Erythroblast (primary cell): ENCODE measurements at places on chromosomes 13 and 19.

GRCh38 chr13:71516521-71516920, 350.5 kb downstream of the DACH1 start:
- no peak for DNase-seq

DNA sequence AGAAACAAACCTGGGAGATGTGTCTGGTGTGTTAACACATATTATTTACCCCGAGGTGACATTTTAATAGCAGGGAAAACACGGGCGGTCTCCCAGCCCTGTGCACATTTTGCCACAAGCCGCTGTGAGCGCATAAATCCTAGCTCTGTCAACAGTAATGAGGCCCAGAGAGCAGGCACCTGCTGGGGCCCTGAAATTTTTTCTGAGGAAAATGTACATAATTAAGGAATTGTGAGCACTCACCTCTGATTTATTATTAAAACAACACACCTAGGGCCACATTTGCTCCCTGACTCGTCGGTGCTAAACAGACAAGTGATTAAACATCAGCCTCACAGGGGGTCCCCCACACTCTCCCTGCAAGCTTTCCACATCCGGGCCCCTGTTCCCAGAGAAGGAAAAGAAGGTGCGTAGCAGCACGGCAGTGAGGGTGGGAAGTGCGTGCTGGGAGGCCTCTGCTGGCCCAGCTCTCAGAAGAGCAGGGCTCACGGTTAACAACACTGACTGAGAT, 616.3 kb downstream of the UQCRFS1 start:
- DNase-seq, result no peak

DNA sequence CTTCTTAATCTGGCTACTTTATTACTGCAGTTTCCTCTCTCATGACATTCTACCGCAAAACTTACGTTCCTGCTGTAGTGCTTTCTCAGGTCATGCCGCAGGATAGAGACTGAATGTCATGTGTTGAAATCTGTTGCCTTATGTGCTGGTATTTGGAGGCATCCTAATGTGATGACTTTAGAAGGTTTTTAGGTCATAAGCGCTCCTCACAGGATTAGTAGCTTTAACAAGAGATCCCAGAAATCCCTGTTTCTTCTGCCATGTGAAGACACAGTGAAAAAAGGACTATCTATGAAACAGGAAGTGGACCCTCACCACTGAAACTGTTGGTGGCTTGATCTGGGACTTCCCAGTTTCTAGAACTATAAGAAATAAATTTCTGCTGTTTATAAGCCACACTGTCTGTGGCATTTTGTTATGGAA, 209.3 kb downstream of the LACC1 start:
- no peak for DNase-seq

- DNase-seq, result no peak
Observed at GRCh38 chr13:34358811-34359513, 541.0 kb downstream of the RFC3 start.

DNA sequence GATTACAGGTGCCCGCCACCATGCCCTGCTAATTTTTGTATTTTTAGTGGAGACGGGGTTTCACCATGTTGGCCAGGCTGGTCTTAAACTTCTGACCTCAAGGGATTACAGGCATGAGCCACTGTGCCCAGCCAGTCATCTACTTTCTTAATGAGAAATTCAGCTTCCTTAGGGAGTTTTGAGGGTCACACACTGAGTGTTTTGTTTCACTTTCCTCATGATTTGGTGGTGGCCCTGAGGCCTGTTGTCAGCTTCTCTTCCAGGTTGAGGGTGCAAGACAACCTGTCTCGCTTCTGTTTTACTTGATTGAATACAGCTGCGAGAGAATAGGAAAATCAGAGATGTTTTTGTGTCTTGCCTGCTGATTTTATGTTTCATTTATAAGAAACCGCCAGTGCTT, 9.9 kb downstream of the FRY start:
- no peak for DNase-seq

DNA sequence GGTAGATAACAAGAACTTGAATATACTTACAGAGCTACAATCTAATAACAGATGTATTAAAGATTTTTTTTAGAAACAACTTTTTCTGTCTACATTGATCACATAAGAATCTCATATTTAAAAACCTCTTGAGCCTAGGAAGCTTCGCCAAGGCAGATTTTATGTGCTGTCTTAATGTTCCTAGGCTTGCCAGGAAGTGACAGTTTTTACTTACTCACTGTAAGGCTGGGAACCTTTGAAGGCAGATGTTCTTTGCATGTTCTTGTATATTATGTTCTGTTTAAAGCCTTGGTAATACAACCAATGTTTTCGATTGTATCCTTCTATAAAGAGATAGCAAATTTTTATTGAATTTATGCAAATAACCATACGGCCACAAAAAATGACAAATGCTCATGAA, 492.7 kb downstream of the GPC5 start:
- no peak for DNase-seq

DNA sequence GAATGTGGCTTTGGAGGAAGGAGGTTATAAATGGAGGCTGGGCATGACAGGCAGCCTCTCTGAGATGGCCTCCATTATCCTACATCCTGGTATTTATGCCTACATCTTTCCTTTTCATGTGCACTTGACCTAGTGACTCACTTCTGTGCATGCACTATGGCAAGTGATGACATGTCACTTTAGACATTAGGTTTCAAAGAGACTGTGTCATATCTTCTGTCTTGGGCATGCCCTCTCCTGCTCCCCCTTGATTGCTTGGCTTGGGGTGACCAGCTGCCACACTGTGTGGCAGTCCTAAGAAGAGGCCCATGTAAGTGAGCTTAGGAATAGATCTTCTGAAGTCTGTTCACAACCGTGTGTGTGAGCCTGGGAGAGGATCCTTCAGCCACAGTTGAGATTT, 472.8 kb downstream of the FGF9 start:
- no peak for DNase-seq

GRCh38 chr13:102718746-102719145, 23.9 kb upstream of the METTL21C start:
- no peak for DNase-seq
